Progenitor cell of endocrine pancreas (in vitro differentiated cells): ENCODE measurements at places on chromosomes 12 and 14. TPM values are rescaled to one million over a fixed set of nuclear protein-coding genes. Genes with fewer than 3 reads are reported as not detected.

Gene GOLT1B
- total RNA-seq: 41.1 and 49.3 TPM in 2 replicates

Gene MYO1A
- total RNA-seq: 1.2 and 1.6 TPM in 2 replicates

Gene PTMS
- 414 and 480 TPM in 2 replicates for total RNA-seq

Gene ADAM21
- 0.11 and 0.12 TPM in 2 replicates for total RNA-seq

Gene KRT79
- not detected in 2 replicates for total RNA-seq

Gene MFAP5
- not detected in 2 replicates for total RNA-seq

DNA sequence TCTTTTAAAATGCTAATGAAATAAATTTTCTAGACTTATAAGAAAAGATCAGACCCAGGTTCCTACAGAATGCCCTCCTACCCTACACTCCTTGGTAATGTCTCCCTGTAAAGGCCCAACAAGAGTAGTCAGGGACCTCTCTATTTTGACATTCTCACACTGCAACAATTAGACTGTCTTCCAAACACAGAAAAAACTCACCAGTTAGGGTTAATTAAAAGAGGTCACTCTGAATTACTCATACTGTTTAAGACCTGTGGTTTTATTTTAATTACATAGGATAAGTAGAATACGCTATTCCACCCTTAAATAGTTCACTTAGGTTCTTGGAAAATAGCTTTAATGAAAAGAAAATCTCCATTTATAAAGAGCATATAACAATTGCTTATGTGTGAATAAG is 142.4 kb downstream of the ITPR2 start:
- peaks cover 9% of the 10 kb centered on the region for H3K4me1 ChIP-seq
- no peaks in the 10 kb centered on the region for H3K27me3 ChIP-seq

DNA sequence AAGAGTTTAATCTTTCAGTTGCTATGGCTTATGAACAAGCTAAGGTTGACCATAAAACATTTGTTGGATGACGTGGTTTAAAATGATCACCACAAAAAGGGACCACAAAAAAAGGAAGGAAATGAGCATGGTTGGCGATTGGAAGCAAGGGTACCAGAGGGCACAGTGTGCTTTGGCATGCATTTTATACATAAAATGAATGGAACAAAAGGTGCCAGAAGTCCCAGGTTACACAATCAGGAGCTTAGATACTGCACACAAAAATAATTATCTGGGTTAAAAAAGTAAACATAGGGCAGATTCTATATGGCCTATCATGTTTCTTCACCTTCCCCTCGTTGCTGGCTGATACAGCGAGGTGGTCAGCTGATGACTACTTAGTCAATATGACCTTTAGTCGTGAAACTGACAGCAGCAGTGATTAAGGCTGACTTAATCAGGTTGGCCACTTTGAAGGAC is 50.7 kb downstream of the ZC3H14 start:
- H3K27me3 ChIP-seq: no peaks in the 10 kb centered on the region
- peak overlapping the region; percentile 65 for H3K27ac ChIP-seq
- no peak for DNase-seq
- H3K4me1 ChIP-seq: peaks cover 26% of the 10 kb centered on the region

DNA sequence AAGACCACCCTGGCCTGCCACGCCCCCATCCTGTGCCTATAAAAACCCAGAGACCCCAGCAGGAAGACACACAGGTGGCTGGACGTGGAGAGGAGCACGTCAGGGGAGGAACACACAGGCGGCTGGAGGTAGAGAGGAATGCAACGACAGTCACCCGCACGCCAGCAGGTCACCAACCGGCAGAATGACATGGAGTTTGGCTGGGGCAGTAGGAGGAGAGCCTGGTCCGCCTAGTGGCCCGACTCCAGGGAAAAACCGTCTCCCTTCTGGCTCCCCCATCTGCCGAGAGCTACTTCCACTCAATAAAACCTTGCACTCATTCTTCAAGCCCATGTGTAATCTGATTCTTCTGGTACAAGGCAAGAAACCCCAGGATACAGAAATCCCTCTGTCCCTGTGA is 62.7 kb upstream of the KCNH3 start:
- H3K4me1 ChIP-seq: peaks cover 19% of the 10 kb centered on the region
- H3K27me3 ChIP-seq: no peaks in the 10 kb centered on the region
- no peak for DNase-seq
- peak overlapping the region; percentile 81 for H3K27ac ChIP-seq

GRCh38 chr14:61467296-61467695 is 145.9 kb downstream of the PRKCH start:
- peaks cover 10% of the 10 kb centered on the region for H3K4me1 ChIP-seq
- H3K36me3 ChIP-seq: peaks cover 2% of the 10 kb centered on the region
- DNase-seq: no peak

DNA sequence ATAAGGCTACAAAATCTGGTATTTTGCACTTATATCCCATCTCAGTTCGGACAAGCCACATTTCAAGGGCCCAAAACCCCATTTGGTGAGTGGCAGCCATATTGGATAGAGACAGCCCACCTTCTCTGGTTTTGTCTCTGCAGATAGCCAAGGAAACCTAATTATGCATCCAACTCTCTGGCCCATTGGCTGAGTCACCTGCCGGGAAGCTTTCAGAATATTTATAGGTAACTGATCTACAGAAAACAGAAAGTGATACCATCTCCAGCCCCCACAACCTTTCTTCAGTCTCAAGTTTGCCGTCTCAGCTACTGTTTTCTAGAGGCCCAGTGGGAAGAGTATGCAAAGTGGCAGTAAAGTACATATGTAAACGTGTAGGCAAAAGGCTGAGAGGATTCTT is 33.7 kb upstream of the PPP1CC start:
- H3K27me3 ChIP-seq: peaks cover 10% of the 10 kb centered on the region
- H3K4me3 ChIP-seq: no peak overlapping the region
- no peaks in the 10 kb centered on the region for H3K4me1 ChIP-seq

DNA sequence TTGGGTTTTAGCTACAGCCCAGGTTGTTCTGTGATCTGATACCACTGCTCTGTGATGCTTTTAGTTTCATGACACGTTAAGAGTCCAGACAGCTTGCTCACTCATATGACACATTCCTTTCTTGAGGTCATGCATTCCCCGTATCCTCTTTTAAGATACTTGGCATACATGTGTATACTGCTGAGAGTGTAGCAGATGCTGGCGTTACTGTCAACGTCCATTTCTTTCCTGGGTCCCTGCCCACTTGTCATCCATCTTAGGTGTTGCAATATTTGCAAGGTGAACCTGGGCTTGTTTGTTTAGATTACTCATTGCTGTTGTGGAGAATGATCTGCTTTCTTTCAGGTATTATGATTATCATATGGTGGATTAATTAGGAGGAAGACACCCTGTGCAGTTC is 9.1 kb upstream of the EMP1 start:
- H3K27me3 ChIP-seq: peaks cover 36% of the 10 kb centered on the region
- no peaks in the 10 kb centered on the region for H3K36me3 ChIP-seq
- no peak overlapping the region for H3K4me3 ChIP-seq
- no peak overlapping the region for H3K27ac ChIP-seq

- peak overlapping the region; percentile 35 for H3K27ac ChIP-seq
- no peak for DNase-seq
- H3K36me3 ChIP-seq: peaks cover 3% of the 10 kb centered on the region
- no peaks in the 10 kb centered on the region for H3K27me3 ChIP-seq
Measured at GRCh38 chr12:7127916-7128626, 618 bp downstream of the RBP5 start.

- no peak overlapping the region for H3K27ac ChIP-seq
- no peak overlapping the region for H3K4me3 ChIP-seq
- no peaks in the 10 kb centered on the region for H3K27me3 ChIP-seq
- H3K36me3 ChIP-seq: peaks cover 8% of the 10 kb centered on the region
Measured at GRCh38 chr14:94458096-94458495, 5.5 kb upstream of the SERPINA11 start.
